ENCODE measurements at places on chromosomes 11 and 22.

DNA sequence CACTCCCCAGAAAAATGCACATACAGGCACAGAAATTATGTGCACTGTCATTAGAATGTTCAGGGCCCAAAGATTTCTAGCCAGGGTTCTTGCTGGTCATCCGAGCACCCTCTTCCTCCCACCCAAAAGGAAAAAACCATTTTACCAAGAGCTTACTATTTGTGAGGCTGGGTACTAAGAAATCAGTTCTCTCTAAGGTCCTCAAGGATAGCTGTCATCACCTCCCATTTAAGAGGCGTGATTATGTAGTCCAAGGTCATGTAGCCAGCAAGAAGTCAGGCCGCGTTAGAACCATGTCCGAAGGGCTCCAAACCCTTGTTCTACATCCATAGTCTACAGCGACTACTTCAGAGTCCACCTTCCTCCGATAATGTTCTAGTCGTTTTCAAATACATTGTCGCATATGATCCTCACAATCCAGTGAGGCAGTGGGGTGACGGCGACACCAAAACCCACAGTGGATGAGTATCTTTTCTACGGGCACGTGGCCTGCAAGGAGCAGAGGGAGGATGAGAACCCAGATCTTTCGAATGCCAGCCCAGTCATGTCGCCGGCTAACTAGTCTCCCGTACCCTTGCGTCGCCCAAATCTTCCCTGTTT, 634 bp downstream of the TIMM8B start:
- peak; percentile 52 for DNase-seq

DNA sequence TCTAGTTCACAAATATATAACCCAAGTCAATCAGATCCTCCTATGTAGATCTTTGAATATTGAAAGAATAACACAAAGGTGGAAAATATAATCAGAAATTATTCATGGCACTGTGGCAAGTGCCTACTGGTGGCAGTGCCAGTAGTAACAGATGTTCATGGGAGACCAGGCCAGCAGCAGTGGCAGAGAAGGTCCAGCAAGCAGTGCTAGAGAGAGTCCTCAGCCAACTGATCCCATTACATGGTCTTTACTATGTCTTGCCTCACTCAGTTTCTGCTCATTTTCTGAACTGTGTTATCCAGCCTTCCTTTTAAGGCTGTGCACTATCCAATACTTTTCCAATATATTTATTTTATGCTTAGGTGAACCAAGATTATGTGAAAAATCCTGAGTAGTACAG, 124.9 kb downstream of the MRTFA start:
- DNase-seq = no peak

GRCh38 chr22:23157560-23158515, 12.6 kb downstream of the RAB36 start:
- DNase-seq = no peak

- DNase-seq = no peak
Measured at GRCh38 chr11:106461839-106462545, 384.5 kb downstream of the AASDHPPT start.
